ENCODE measurements at places on chromosomes 5 and 9.

DNA sequence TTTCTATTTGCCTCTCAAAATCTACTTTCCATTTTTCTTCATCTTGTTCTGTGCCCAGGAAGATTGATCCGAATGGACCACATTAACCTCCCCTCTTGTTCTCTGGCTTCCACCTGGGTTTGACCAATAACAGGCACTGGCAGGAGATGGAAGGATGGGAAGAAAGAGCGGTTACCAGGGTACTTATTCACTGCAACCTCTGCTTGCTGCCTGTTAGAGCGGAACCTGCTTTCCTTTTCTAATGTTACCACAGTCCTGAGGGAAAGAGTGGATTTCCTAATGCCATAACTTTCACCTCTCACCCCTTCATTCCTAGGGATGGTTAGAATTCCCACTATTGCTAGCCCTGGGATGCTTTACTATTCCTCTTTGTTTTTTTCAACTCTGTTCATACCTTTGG is 262.1 kb downstream of the RFX3 start:
- DNase-seq, result no peak

DNA sequence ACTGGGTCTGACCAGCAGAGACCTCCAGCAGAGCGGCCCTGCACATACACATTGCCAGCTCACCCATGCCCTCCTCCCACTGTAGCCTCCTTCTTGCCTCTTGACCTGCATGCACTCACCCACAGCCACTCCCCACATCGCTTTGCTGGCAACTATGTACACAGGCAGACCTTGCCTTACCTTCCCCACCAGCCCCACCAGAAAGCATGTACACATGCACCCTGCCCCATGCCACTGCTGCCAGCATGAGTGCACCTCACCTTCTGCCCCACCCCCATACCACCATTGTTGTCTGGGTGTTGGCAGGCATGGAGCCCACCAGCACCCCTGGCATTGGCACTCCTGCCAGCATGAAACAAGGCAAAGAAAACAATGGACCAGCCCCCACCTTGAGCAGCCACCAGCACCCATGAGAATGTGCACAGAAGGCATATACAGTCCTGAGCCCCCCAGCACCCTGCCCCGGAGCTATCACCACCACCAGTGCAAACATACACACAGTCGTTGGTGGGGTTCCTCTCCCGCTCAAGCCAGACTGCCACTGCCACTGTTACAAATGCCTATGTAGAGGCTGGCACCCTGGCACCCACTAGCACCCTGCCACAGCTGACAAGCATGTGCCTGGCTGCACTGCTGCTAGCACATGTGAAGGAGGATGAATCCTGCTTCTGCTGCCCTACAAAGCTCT is 171.4 kb upstream of the NR4A3 start:
- no peak for DNase-seq

DNA sequence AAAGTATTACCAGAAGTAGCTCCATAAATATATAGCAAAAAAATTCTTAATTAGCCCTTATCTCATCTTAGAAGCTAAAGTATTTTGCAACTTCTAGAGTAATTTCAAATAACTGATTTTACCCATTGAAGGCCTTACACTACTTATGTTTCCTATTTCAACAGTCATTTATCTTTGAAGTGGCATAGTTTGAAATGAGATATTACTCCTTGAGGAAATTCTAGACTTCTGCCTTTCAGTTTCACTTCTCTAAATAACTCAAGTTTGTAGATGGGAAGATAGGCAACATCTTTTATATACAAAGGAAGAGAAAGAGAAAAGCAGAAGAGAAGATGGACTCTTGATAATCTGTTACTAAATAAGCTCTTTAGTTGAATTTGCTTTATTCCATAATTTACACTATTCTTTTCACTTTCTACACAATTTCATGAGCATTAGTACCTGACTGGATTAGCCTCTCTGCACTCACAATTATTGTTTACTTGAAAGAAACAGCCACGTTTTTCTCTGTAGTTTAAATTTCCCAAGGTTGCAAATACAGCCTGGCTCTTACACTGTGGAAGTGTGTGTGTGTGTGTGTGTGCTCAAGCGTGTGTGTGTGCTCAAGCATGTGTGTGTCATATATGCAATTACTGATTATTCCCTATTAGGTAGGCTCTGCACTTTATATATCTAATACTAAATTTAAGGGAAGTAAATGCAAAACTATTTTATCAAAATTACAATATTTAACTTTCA is 60.6 kb upstream of the EMB start:
- no peak for DNase-seq

GRCh38 chr9:135744333-135745070 is 42.5 kb downstream of the KCNT1 start:
- no peak for DNase-seq

DNA sequence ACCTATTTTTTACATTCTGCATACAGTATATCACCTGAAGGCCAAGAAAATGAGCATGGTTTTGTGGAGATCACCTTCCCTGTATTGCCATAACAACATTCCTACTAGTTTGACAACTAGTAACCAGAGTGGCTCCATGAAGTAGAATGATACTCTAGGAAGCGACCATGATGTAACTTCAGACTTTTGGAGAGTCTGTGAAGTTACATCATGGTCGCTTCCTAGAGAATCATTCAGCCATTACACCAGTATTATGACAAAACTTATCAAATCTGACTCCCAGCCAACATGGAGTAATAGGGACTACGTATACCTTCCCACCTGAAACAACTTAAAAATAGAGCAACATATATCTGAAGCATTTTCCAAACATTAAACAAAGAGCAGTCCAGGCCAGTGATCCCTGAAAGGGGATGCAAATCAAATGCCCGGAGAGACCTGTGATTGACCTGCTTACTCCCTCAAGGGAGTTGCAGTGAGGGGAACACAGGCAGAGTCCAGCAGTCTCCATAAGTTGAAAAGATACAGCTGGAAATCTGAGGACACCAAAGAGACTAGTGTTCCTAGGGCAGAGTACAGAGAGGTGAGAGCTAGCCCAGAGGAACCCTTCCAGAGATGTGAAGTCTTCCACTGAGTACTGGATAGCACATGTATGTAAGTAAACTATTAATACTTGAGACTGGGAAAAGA is 7.8 kb downstream of the ECM2 start:
- no peak for DNase-seq

DNA sequence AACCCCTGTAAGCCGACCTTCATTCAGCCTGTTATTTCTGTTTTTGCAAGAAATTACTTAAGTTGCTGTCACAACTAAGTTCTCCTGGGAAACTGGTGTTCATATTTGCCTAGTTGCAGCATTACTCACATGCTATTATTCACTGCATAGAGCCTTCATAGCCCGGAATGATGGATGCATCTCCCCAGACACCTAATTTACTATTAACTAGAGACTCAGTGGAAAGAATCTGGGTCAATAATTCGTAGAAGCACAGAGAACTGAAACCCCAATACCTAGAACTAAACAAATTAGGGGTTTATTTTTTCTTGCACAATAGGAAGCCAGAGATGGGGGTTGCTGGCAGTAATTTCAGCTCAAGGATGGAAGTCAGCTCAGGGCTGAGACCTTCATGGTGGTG is 45.7 kb upstream of the FAM170A start:
- DNase-seq, result no peak

DNA sequence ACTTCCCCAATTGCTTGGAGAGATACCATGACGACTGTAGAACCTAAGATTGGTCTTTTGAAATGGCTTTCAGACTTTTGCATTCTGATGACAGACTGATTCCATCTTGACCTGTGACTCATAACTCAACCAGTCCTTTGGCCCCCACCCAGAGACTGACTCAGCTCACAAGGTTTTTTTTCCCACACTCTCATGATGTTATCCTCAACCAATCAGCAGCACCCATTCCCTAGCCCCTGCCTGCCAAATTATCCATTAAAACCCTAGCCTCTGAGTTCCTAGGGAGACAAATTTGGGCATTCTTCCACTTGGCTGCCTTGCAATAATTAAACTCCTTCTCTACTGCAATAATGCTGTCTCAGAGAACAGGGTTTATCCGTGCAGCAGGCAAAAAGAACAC is 1263.3 kb upstream of the CDH9 start:
- no peak for DNase-seq

GRCh38 chr5:88952344-88952743 is 69.4 kb upstream of the MEF2C start:
- DNase-seq, result peak; percentile 74

DNA sequence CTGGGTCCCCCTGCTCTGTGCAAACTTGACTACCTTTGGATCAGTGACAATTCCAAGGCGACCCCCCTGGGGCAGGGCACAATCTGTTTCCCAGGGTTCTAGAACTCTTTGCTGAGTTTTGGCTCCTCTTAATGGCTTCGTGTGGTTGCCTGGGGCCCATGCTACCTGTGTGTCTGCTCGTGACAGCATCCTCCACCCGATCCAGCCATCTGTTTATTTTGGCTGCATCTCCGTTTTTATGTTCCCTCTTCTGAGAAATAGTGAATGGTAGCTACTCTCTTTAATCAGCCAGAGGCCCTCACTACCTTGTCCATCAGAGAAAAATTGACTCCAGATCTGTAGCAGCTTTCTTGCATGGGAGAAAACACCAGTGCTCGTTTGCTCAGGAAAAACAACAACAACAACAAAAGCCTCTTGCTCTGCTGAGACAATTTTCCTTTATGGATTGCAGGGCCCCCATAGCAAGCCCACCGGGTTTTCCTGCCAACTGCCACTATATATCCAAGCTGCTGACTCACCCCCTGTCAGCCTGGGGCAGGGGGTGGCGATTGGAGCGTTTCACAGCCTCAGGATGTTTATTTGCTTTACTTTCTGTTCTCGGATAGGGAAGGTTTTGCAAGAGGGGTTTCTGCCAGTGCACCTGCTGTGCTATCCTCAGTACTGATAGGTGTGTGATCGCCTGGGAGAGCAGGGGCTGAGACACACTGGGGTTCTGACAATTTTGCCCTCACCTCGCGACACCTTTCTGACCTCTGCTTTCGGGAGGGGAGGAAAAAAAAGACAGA is 607.8 kb downstream of the BNC2 start:
- peak; percentile 8 for DNase-seq

DNA sequence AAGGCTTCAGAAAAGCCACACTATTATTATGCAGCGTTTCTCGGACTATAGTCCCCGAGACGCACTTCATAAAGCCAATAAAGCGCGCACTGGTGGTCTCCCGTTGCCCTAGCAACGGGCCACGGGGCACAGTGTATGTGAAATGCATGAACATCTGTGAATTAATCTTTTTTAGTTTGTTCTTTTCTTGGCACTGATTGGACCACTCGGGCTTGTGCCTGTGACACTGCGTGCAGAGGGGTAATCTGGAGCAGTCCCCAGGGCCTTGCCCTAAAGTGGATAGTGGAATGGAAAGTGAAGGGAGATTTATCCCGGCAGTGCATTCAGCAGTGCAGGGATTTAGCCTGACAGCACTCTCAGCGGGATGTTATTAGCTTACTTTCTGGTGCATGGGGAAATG is 92.1 kb downstream of the TLE4 start:
- no peak for DNase-seq

DNA sequence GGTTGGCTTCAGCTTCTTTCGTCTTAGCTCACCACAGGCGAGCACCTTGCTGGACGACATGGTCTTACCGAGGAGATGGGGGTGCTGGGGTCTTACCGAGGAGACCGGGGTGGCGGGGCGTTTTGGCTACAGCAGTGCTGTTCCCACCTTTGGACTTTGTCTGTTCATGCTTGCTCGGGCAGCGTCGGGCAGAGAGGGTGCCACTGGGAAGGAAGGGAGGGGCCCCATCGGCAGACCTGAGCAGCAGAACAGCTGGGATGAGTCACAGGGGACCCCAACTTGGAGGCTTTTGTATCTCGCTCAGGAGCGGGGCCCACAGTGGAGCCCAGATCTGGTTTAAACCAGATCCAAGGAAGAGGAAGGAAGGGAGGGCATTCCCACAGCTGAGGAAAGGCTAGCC is 106.0 kb upstream of the CACNA1B start:
- DNase-seq, result no peak

DNA sequence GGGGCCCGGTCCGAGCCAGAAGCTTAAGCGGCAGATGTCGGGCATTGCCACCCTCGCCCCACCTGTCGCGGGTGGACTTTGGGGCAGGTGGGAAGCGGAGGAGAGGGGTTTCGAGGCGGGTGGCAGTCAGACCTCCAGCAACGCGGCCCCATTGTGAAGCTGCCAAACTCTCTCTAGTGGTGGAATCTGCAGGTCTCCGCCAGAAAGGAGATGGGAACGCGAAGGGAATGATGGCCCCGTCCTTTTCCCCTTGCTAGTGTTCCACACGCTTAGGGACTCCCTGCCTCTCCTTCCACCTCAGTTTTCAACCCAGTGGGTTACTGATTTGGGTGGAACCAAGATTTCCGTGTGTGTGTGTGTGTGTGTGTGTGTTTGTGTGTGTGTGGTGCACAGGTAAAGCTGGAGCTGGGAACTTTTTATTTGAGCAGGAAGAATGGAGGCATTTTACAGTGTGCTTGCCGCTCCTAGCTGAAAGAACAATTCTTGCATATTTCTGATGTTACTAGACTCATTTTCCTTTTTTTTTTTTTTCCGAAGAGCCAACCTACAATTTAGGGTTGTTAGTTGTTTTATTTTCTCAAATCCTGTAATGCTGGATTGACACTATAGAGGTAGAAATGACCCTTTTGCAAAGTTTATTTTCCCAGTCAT is 1.3 kb downstream of the MACIR start:
- no peak for DNase-seq

GRCh38 chr5:135493406-135494180 is 41.4 kb upstream of the TIFAB start:
- DNase-seq, result no peak

All from SHP77 treated with DMSO at 0.1 percent for 48 hours (cell line).